Right lung (tissue), 10 donors: ENCODE measurements at places on chromosomes 4 and X. TPM values are rescaled to one million over a fixed set of nuclear protein-coding genes. Genes with fewer than 3 reads are reported as not detected.

CDKL2 gene
- 6.2 TPM for polyA plus RNA-seq

SLC7A11 gene
- polyA plus RNA-seq = 0.78 TPM

UGT2B10 gene
- 1.7 TPM for polyA plus RNA-seq

G6PD gene
- 39.8 TPM for polyA plus RNA-seq

DCHS2 gene
- 1.8 TPM for polyA plus RNA-seq

SNX25 gene
- 18.5 TPM for polyA plus RNA-seq

PITX2 gene
- not detected for polyA plus RNA-seq

WDFY3 gene
- 44.9 TPM for polyA plus RNA-seq

PPARGC1A gene
- 4.9 TPM for polyA plus RNA-seq

COL4A5 gene
- polyA plus RNA-seq = 186 TPM

KCND1 gene
- polyA plus RNA-seq = 4.0 TPM

DNA sequence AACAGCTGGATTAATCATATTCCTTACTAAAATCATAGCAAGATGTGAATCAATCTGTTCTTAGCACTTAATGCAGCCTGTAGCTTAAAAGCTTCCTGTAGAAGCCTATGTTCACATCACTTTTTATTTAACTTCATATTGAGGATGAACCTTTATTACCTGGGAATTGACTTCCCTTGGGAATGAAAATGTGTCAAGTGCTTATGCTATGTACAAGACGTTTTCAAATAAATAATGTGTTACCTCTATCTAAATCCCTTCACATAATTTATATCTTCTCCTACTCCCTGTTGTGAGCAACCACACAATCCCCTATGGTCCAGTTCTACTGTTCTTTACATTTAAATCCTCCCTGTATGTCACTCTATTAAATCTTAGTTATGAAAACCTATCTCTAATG, 633.1 kb downstream of the FSTL5 start:
- no peak for DNase-seq

GRCh38 chr4:43339435-43339834, 446.9 kb downstream of the GRXCR1 start:
- no peak for DNase-seq

GRCh38 chrX:133175162-133175561, 43.0 kb downstream of the TFDP3 start:
- no peak for DNase-seq

DNA sequence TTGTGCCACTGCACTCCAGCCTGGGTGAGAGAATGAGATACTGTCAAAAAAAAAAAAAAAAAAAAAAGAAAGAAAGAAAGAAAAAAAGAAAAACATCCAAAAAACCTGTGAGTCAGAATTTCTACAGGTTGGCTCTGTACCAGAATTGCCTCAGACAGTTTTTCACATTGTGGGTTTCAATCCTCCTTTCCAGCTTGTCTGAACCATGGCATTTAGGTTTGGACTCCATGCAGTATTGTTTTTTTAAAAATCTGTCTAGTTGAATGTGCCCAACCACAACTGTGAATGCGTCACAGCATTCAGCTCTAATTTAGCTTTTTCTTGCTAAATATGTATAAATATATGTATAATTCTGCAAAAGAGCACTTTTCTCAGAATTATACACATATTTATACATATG, 31.4 kb upstream of the ARSH start:
- DNase-seq = no peak

DNA sequence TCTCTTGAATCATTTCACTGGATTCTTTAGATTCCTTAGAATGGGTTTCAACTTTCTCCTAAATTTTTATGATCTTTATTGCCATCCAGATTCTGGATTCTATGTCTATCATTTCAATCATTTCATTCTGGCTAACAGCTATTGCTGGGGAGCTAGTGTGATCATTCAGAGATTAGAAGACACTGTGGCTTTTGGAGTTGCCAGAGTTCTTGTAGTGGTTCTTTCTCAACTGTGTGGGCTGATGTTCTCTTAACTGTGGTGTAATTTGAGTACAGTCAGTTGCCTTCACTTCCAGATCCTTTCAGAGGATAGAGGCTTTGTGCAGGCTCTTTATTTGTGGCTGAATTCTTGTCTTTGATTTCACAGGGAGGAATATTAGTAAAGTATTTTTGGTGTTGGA, 12.1 kb upstream of the CSN2 start:
- DNase-seq = no peak

DNA sequence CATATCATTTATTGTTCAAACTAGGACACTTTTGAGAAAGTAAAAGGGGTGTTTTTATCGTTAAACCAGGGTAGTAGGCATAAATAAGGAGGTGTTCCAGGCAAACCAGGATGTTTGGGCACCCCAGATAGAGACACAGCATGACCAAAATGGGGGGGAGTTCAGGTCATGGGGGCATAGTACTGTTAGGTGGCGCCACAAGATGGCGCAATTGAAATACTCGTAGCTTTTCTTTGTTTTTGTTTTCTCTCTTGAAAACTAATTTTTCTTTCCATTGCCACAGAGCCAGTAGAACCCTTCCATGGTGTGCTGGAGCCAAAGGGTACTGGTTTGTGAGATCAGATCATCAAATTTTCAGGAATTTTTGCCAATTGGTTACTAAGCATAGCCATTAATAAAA, 283.4 kb downstream of the BCOR start:
- no peak for DNase-seq

DNA sequence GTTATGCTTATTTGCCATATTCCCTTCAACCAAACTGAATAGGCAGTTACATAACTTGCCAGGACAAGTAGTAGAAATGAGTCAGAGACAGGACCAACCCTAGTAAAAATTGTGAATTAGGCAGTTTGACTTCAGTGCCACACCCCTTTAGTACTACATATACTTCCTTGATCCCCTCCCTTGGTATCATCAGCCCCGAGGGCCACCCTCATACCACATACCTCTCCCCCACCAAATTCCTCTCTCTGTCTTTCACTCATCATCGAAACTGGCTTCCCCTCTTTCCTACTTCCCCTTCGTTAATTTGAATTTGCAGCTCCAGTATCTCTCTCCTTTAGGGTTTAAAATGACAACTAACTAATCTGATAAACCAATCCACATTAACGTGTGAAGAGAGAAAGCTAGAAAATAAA, 7.9 kb upstream of the PTPN13 start:
- DNase-seq = no peak

GRCh38 chrX:5648941-5649568, 579.6 kb downstream of the NLGN4X start:
- no peak for DNase-seq

DNA sequence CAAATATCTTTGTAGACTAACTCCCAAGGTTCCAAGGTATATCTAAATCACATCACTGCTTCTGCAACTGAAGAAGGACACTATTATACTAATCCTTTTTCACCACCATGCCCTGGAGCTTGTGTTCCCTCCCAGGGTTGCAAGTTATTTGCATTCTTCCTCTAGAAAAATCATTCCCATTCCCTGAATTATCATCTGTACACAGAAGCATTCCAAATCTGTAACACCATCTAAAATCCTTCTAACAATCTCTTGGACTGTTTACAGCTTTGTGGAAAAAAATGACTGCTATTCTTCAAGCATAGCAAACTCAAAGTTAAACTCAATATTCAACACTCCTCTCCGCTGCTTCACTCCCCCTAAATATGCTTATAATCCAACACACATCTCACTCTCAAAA, 1570.8 kb upstream of the ADGRL3 start:
- DNase-seq = no peak

DNA sequence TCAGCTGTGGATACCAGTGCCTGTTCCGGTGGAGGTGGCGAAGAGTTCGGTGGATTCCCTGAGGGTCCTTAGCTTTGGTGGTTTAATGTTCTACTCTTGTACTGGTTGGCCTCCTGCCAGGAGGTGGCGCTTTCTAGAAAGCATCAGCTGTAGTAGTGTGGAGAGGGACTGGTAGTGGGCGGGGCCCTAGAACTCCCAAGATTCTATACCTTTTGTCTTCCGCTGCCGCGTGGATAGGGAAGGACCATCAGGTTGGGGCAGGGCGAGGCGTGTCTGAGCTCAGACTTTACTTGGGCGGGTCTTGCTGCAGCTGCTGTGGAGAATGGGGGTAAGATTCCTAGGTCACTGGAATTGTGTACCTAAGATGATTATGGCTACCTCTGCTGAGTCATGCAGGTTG, 390.3 kb downstream of the FAM47A start:
- no peak for DNase-seq

- no peak for DNase-seq
These were observed 39.3 kb upstream of the IQSEC2 start for GRCh38 chrX:53320543-53321229.

DNA sequence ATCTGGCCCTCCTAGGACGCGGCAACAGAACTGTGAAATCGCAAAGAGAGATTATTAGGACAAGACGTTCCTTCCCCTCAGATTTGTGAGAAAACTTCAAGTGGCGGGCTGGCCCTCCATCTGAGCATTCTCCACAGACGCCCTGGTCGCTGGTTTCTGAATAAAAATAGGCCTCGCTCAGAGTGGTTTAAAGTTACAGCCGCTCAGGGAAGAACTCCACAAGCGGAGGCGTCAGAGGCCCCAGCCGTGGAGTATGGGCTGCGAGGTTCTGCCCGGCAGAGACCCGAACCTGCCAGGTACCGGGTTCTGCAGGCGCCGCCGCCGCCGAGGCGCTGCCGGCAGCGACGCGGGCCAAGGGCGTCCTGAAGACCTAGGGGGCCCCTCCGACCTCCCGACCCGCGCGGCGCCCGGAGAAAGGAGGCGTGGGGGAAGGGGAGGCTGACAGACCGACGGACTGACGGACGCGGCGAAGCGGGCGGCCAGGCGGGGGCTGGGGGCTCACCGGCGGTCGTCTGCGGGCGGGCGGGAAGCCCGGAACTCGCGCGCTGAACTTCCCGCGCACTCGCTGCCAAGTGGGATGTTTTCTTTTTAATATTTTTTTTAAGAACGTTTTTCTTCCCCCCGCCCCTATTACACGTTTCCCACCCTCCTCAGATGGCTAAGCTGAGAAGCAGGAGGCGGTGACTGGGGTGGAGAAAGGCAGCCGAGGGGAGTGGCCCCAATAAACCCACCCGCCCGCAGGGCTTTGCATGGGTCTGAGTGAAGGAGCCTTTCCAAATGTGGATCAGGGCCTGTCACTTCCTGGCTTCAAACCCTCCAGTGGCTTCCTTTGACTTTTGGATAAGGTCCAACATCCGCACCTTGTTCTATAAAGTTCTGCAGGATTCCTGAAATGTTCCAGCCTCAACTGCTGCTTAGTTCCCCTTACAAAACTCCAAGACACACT, at the start of gene PABPC4L:
PABPC4L (minus strand) TSS at position 574 of the 946 bp plus-strand sequence. CDS start 770 bp downstream, outside the sequence.
- DNase-seq = peak; percentile 82

DNA sequence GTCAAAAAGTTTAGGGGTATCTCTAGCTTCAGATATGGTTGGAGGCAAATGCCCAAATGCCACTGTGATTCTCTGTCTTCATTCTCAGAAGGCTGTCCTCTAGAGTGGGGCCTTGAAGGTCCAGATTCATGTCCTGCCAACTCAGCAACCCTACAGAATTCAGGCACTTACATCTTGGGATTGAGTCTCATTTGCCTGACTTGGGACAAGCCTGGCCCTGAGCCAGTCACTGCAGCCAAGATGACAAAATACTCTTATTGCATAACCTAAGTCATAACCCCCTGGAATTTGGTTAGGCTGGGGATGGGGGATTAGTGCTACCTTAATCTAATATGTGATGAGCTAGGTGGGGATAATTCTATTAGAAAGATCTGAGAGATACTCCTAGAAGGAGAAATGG, 100.5 kb downstream of the AREG start:
- no peak for DNase-seq

DNA sequence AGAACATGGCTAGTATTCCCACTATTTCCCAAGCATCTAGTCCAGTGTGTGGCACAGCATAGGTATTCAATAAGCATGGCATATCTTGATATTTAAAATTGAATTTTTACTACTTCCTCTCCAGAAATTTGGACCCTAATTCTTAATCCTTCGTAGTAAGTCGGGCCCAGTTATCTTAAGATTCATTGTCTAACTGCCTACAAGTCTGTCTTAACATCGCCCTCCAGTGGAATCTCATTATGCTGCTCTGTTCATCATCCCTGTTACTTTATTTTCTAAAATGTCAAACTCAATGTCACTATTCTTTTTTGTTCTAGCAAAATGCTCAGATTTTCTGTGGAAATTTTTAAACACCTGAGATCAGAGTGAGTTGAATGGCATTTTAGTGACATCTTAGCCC, 606.2 kb downstream of the KLHL13 start:
- DNase-seq = no peak

GRCh38 chrX:132743086-132743485, 215.3 kb downstream of the HS6ST2 start:
- no peak for DNase-seq

GRCh38 chrX:152833378-152833777, 2.5 kb downstream of the NSDHL start:
- no peak for DNase-seq

GRCh38 chr4:69056921-69057550, 39.2 kb upstream of the UGT2B7 start:
- DNase-seq = no peak

- DNase-seq = no peak
These were observed 13.8 kb downstream of the MGARP start for GRCh38 chr4:139266208-139266582.

- DNase-seq = no peak
These were observed 180.1 kb downstream of the SMIM20 start for GRCh38 chr4:26094076-26094475.

DNA sequence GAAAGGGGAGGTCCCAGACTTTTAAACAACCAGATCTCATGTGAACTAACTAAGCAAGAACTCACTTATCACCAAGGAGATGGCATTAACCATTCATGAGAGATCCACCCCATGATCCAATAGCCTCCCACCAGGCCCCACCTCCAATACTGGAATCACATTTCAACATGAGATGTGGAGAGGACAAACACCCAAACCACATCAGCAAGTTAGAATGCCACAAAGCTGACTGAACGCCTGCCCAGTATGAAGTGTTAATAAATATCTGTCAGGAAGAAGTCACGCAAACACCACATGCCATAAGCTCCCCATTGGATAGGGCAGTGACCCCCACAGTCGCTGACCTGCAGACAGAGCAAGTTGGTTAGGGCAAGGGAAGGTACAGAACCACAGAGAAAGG, 14.3 kb downstream of the SLC10A6 start:
- no peak for DNase-seq

DNA sequence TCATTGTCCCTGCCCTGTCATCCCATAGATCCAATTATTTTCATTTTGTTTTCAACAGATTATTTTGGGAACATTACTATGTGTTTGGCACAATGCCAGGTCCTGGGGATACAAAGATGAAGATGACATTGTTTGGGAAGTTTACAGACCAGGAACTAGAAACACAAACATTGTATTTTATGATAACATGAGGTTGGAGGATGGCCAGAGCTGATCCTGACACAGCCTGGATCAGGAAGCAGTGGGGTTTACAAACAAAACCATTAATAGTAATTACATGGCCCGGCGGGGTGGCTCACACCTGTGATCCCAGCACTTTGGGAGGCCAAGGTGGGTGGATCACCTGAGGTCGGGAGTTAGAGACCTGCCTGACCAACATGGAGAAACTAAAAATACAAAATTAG, 29.9 kb downstream of the CLRN2 start:
- peak; percentile 18 for DNase-seq

GRCh38 chrX:120332394-120332793, 21.1 kb upstream of the TMEM255A start:
- no peak for DNase-seq

DNA sequence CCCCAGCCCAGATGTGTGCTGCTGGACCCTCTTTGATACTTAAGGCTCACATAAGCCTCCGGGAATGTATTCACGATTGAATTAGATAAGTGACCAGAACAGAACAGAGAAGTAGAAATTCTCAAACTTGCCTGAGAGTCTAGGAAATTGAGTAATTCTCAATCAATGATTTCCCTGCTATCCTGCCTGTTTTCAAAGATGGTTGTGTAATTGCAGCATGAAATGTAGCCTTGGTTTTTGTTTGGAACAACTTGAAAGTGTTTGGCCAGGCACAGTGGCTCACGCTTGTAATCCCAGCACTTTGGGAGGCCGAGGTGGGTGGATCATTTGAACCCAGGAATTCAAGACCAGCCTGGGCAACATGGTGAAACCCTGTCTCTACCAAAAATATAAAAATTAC, 41.2 kb downstream of the TNIP2 start:
- no peak for DNase-seq
